ENCODE measurements at places on chromosomes 6 and 20.

DNA sequence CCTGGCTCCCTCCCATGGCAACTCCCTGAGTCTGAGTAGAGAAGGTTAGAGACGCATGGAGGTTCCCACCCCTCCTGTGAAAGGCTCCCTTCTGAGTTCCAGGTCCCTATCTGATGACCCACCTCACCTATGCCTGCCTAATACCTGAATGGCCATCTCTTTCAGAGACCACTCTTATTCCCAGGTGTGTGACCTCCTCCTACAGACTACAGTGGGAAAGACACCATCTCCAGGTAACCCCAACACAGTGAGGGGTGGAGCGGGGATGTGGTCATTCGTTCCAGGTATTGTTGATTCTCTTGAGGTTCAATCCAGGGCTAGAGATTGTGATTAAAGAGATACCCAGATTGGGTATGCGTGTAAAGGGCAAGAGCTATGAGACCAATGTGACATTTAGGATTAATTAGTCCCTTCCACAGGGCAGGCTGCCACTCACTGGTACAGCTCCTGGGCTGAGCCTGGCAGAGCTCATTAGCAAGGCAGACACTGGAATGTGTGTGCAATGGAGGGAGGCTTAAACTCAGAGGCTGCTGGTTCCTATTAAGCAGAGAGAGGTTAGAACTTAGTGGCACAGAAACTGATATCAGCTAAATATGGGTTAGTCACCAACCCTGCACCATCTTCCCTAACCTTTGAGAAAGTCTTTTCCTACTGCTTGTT lies 46.5 kb upstream of the IER3 start:
- DNase-seq, result no peak

DNA sequence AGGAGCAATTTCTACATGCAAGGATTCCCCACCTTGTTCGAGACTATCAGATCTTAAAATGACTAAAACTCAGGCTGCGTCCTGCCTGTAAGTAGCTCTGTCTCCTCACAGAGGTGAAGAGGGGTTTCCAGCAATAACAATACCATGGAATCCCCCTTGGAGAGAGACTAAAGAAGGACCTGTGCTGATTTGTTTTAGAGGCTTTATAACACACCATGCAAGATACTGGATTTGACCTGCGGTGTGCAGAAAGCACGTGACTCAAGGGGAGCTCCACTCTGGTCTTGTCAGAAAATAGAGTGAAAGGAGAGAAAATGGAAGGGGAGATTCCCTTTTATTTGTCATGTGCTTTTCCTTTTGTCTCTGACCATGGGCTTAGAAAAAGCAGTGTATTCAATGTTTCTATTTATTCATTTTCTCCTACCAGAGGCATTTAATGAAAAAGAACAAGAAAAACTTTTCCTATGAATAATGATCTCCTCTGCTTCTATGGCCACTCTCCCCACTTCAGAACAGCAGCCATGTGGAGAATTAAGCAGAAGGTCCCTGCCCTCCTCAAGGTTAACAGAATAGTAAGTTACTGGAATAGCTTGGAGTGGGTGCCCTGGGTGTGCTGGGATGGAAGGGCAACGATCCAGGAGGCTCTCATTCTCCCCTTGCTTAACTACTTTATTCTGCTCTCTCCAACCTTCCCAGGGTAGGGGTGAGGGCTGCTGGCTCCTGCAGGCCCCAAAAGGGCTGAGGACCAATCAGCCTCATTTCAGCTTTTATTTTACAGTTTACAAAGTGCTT lies 19.2 kb upstream of the MRPS10 start:
- DNase-seq, result no peak

- DNase-seq, result no peak
Measured at GRCh38 chr6:166866839-166867637, 89.3 kb downstream of the RNASET2 start.

DNA sequence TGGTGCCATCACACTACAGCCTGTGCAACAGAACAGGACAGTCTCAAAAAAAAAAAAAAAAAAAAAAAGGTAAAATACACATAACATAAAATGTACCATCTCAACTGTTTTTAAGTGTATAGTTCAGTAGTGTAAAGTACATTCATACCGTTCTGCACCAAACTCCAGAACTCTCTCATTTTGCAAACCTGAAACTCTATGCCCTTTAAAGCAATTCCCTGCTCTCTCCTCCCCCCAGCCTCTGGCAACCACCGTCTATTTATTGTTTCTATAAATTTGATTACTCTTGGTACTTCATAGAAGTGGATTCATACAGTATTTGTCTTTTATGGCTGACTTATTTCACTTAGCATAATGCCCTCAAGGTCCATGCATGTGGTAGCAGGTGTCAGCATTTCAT lies 12.9 kb downstream of the RIPOR2 start:
- no peak for DNase-seq

- no peak for DNase-seq
Measured at GRCh38 chr6:17169291-17169690, 67.4 kb downstream of the STMND1 start.

GRCh38 chr20:12957968-12958367 lies 50.8 kb upstream of the SPTLC3 start:
- DNase-seq, result no peak

GRCh38 chr6:160221423-160221822 lies 37.2 kb downstream of the SLC22A2 start:
- no peak for DNase-seq

DNA sequence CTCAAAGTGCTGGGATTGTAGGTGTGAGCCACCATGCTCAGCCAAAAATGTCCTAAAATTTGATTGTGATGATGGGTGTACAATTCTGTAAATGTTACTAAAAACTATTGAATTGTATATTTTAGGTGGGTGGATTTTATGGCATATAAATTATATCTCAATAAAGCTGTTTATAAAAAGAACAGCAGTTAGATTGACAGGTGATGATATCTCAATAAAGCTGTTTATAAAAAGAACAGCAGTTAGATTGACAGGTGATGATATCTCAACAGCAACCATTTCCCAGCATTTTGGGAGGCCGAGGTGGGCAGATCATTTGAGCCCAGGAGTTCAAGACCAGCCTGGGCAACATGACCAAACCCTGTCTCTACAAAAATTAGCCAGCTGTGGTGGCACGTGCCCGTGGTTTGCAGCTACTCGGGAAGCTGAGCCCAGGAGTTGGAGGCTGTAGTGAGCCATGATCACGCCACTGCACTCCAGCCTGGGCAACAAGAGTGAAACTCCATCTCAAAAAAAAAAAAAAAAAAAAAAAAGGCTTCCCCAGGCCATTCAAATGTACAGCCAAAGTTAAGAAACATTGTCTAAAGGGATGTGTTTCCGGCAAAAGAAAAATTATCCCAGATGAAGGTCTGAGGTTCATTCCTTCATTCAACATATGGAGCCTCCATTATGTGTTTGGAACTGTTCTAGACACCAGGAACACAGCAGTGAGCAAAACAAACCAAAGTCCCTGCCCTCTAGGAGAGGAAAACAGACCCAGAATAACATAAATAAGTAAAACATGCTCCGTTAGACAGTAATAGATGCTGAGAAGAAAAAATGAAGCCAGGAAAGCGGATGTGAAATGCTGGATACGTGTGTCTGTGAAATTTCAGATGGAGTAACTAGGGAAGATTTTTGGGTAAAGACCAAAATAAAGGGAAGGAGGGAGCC lies 1.6 kb upstream of the RBCK1 start:
- no peak for DNase-seq

- DNase-seq, result no peak
Measured at GRCh38 chr6:113876695-113877094, 19.6 kb downstream of the MARCKS start.

DNA sequence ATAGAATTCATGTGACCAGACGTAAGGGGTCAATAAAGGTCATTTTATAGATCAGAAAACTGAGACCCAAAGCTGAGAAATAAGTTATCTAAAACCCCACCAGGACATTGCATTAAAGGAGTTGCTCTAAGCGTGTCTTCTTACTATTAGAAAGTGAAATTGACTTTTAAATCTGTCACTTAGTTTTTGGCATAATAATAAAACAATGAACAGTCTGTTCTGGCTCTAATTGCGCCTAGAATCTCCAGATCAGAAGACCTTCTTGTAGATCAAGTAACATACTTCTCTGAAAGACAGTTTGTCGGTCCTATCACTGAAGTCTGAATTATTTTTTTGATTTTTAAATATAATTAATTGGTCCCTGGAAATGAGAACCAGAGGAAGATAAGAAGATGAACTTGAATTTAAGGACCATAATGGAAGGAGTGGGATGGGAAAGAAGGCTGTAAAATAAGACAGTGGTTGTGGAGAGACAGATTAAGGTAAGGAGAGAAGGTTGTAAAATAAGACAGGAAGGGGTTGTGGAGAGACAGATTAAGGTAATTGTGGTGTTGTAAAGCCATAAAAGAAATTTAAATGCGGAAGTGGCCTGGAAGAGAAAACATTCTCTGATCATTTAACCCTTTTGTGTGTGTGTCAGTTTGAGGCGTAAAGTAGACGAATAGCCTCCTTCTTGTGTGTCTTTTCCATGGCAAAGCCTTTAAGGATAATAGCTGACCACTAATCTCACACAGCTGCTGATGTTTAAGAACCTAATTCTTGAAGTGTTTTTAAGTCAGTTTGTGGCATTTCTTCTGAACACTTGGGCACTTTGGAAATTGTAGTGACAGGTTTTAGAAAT lies 20.1 kb downstream of the TOP1 start:
- DNase-seq, result no peak

DNA sequence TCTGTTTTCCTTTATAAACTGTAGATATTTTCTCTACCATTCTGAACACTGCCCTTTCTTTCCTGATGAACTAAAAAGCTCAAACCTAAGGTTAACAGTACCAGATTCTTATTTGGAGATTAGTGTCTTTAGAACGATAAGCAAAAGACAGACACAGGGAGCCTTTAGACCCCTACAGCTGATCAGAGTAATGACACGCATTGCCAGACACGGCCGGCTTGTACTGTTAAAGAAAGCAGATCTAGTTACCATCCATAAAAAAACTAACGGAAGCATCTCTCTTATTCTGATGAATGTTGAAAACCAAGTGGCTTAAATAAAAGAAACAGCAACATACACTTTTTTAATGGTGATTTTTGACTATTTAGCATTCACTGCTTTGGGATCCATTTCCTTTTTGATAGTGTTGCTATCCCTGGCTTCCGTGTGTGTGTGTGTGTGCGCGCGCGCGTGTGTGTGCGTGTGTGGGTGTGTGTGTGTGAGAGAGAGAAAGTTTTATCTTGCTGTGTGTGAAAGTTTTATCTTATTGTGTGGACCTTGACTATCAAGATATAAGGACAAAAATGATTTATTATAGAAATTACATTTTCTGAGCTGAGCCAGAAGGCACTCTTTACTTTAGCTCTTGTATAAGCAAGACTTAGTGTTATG lies 95.6 kb upstream of the SLC35B3 start:
- no peak for DNase-seq

DNA sequence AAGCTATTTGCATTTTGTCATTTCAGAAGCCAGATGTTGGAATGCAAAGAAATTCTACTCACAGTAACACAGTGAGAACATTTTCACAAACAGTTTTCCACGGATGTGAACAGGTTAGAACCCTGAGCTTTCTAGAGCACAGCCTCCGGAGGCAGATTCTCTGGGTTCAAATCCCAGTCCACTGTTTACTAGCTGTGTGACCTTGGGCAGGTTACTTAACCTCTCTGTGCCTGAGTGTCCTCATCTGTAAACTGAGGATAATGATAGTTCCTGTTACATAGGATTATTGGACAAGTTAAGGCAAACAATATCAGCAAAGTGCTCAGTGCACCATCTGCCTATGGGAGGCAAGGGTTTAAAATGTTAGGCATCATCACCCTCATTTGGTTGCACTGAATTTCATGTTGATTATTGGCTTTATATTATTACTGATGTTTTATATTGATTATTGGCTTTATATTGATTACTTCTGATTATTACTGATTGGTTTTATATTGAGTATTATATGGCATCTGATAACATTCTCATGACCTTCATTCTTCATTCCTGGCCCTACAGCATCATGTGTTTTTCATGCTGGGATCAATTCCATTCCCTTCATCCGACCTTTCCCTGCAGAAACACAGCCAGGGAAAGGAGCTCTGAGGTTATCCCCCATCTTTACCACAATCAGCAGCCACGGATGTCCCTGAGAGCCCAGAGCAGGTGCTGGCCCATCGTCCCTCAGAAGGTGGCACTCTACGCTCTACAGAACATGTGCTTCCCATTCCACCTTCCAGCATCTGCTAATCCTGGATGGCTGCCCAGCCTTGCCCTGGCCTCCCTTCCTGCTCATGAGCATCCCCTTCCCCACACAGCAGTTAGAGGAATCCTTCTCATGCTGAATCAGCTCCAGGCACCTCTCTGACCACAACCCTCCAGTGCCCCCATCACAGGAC lies 283.1 kb downstream of the PREX1 start:
- DNase-seq, result no peak

DNA sequence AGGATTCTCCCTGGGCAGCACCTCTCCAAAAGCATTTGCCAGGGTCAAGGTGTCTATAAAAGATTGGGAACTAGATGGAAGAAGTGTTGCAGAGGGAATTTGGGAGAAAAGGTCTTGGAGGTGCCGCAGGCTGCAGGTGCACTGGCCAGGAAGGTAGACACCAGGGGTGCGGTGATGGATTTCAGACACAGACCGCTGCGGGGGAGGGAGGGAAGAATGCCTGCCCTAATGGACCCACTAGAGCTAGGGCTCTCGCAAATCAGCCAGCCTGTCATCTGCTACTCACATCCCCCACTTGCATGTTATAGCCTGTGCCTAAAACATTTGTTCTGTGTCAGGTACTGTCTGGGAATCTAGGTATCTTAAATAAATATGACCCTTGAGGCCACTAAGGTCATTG lies 193.6 kb upstream of the SLC24A3 start:
- no peak for DNase-seq

DNA sequence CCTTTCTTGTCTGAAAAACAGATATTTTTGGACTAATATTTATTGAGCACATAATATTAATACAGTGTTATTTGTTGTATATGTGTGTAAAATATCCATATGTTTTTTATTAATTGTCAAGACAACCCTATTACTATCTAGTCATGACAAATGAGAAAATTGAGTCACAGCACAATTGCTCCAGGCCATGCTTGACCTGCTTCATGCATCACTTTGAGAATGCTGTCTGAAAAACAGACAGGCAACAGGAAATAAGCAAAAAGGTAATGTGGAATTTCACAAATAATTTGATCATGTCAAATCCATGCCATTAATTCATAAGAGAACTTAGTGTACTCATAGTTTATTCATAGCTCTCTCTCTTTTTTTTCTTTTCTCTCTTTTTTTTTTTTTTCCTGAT lies 246.5 kb downstream of the RIMS1 start:
- no peak for DNase-seq

GRCh38 chr20:57659517-57660180 lies 39.4 kb upstream of the ZBP1 start:
- no peak for DNase-seq

- peak; percentile 90 for DNase-seq
Measured at GRCh38 chr20:7285918-7286556, 518.6 kb downstream of the BMP2 start.

DNA sequence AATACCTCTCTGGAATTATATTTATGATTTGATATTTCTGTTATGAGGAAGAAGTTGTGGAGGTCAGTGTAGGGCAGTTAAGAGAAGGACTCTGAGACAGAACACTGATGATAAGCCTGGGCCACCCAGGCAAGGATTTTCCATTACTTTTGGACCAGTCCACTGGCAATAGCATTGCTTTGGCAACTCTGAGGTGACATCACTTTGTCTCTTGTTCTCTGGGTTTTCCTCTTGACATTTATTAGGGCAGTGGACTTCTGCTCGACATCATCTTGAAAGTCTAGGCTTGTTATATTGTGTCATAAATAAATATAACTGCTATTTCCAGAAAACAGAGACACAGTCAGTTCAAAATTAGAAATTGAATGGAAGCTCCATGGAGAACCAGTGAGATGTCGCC lies 268.0 kb downstream of the SMOC2 start:
- DNase-seq, result no peak
